ENCODE measurements at places on chromosomes 2 and 18.

DNA sequence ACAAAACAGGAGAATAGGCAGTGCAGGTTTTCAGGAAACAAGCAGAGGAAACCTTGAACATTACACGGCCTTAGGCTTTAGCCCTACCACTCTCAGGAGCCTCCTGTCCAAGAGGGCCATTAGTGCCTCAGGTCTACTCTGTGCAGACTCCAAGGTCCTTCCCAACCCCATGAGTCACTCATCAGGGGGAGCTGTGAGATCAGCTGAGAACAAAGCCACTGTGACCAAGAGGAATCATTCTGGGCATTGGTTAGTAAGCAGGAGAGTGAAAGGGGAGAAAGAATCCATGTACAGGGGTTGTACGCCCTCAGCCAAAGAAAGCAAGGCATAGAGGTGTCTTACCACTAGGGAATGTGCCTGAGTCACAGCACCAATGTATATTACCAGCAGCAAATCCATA, 680.3 kb downstream of the DPP10 start:
- no peak for DNase-seq

DNA sequence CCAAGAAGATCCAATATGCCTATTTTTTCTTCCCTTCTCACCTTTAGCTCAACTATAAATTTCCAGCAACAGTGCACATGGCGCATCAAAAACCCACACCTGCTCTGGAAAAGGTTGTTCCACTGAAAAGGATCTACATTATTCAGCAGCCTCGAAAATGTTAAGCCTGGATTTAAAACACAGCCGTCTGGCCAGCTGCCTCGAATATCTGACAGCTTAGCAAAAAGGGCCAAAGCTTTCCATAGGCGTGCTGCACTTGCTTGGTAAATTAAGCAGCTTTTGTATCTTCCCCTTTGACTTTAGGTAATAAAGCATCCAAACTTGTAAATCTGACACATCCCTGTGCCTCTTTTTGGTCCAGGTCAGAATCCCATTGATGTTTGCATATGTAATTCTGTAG, 20.5 kb downstream of the DAPL1 start:
- DNase-seq = no peak

GRCh38 chr2:175355246-175355645, 173.7 kb upstream of the ATP5MC3 start:
- DNase-seq = peak; percentile 2

DNA sequence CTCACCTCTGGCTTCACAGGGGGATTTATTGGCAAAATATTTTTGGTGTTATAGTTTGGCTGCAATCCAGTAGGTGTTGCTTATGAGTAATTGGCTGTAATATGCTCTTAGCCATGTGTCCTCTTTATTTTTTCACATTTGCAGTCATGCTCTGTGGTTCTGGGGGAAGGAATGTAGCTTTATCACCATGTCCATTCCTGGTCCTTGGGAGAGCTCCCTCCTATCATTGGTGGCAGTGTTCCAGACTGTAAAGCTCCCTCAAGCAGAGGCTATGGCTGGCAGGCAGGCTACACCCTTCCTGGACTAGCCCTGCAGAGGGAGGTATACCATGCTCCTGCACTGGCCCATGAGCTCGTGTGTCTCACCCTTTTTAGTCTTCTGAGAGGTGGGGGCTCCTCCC, 120.0 kb upstream of the FSIP2 start:
- DNase-seq = no peak

DNA sequence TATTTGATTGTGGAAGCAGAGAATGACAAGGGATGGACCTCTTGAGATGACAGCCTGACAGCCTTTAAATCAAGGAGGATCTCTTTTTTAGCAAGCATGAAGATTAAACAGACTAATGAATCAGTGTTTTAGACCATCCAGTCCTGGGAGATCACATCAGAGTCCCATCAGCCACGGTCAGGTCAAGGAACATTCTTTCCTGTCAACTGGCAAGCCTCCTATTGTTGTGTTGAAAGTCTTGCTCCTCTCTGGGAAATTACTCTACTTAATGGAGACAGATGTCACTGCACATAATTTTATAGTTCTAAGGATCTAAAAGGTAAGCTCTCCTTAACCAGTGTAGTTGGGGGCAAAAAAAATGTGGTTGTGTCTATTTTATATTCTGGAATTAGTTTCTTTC, 469.0 kb downstream of the TMEM182 start:
- no peak for DNase-seq

GRCh38 chr2:239657992-239658391, 257.2 kb upstream of the HDAC4 start:
- DNase-seq = no peak

DNA sequence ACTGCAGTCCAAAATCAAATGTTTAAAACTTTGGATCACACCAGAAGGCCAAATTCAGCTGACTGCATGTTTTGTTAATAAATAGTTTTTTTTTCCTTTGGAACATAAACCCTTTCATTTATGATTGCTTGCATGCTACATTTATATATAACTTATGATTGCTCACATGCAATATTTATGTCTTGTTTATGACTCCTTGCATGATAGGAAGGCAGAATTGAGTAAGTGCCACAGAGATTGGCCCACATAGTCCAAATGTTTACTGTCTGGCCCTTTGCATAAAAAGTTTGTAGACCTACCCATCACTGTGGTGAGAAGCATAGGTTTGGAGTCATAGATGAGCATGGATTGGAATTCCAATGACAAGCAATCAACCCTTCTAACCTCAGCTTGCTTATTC, 30.8 kb downstream of the WDFY1 start:
- DNase-seq = no peak

All from pons (tissue), 1 donor.